Esophagus muscularis mucosa (tissue), 4 donors: ENCODE measurements at places on chromosomes 13 and 19.

GRCh38 chr19:57914531-57914930, 1.9 kb downstream of the ZNF417 start:
- no peak for DNase-seq

- DNase-seq = no peak
These were observed at the start of gene KLK7 for GRCh38 chr19:50983625-50984292. Gene KLK7 (minus strand): TSS chr19:50983917. CDS start chr19:50982399, 1,518 bp downstream.

DNA sequence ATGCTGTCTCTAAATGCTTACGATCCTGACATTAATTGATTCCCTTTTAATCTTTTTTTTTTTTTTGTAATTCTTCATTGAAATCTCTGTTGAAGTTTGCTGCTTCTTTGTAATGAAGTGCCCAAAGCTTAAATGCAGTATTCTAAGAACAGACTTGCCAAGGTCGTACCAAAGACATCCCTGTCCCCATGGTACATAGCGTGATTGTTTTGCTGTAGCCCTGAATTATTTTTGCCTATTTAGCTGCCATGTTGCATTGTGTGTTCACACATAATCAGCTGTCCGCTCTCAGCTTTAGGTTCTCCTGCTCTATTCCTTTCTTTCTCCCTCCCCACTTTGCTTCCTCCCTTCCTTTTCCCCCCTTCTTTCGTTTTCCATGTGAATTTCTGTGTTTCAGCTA, 21.1 kb downstream of the FGF9 start:
- DNase-seq = no peak

GRCh38 chr13:97567510-97568243, 133.7 kb downstream of the RAP2A start:
- no peak for DNase-seq

DNA sequence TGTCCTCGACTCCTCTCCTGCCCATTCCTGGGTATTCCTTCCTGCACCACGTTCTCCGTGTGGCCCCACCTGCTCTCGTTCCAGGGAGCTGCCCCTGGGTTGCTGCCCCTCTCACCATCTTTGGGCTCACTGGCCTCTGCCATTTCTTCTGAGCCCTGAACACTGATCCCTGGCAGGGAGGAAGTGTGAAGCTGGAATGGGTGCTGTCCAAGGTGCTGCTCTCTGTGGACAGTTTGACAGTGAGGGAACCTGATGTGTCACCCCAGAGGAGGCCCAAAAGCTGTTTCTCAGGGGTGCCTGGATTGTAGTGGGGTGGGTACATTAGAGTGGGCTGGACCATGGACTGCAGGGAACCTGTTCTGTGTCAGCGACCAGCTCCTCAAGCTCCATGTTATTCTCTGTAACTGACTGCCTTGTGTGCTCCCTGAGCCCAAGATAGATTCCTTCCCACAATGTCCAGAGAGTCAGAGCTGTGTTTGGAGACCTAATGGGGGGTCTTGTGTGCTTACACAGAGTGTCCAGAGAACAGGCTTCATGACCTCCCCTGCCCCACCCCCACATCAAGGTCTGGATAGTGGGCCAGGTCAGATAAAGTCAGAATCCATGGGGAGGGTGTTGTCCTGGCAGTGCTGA, 7.2 kb upstream of the CEACAM8 start:
- DNase-seq = no peak

- DNase-seq = no peak
These were observed 166.8 kb downstream of the DCT start for GRCh38 chr13:94312511-94313216.

- DNase-seq = no peak
These were observed 2.6 kb downstream of the LENG1 start for GRCh38 chr19:54156953-54157352.

- no peak for DNase-seq
These were observed 7.3 kb downstream of the PPP6R1 start for GRCh38 chr19:55251341-55252081.

- no peak for DNase-seq
These were observed 8.4 kb downstream of the PEAK3 start for GRCh38 chr19:2273356-2274184.
